ENCODE measurements at places on chromosomes 3 and 15.

DNA sequence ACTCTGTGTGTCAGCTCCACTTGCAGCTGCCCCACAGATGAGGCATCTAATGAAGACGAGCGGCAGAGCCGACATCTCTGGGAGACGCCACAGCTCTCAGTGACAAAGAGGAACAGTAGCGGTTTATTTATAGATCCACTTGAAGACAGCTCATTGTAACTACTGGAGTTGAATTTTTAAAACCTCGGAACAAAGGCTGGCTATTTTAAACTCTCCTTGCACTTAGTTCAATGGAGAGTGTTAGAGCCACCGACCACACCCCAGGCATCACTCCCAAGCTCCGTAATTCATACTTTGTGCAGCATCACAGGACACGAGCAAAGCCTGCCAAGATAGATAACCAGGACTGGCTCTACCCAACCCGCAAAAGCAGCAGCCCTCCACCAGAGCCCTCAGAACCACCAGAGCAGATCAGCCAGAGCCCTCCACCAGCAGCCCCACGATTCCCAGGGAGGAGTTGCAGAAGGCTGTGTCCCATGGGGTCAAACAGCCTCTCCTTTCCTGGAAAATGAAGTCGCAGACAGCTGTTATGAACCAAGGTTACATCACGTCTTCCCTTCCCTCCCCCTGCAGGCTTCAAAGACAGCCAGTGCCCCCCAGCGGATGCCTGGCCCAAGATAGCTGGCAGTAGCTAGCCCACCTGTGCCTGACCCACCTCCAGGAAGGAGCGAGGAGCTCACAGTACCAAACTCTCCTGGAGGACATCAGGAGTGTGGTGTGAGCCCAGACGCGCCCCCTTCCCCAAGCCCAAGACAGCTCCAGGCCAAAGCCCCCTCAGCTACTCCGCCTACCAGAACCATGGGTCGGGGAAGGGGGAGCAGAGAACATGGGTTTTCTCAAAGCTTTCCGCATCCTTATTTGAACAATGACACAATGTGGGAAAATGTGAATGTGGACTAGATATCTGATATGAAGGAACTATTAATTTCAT lies 45.7 kb downstream of the POC1A start:
- peak; percentile 45 for DNase-seq

DNA sequence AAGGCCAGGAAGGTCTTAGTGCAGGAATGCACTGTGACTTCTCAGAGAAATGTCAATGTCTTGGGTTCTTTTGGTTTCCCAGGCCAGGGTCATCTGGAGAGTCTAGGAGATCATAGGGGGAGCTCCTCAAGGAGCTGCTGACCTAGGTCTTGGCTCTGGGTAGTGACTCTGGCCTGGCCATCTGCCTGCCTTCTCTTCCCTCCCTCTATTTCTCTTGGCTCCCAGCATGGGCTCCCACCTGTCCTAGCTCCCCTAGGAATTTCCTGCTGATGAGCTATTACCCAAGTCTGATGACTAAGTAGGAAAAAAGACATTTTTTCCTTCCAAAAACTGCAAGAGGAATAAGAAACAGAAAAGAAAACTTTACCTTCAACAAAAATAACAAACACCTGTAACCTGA lies 57.4 kb downstream of the BSN start:
- DNase-seq: no peak

DNA sequence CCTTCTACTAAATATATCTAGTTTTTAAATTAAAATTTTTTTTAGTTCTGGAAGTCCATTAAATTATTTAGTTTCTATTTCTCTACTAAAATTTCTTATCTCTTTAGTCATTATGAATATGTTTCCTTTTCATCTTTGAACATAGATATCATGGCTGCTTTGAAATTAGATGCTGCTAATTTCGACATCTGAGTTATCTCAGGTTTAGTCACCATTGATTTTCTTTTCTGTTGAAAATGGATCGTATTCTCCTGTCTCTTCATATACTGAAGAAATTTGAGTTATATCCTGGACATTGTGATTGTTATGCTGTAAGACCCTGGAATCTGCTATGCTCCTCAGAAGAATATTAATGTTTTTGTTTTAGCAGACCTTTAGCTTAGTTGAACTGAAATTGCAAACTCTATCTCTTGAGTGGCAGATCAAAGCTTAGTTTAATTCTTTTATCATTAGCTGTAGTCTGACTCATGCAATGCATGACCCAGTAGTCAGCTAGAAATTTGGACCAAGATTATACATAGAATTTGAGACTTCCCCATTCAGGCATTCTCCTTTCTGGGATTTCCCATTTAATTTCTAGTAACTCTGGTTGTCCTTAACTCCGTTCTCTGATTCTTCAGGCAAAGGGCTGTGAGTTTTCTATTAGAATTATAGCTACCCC lies 439.8 kb upstream of the IL12A start:
- no peak for DNase-seq

GRCh38 chr3:108200024-108200423 lies 22.2 kb downstream of the IFT57 start:
- DNase-seq: no peak

DNA sequence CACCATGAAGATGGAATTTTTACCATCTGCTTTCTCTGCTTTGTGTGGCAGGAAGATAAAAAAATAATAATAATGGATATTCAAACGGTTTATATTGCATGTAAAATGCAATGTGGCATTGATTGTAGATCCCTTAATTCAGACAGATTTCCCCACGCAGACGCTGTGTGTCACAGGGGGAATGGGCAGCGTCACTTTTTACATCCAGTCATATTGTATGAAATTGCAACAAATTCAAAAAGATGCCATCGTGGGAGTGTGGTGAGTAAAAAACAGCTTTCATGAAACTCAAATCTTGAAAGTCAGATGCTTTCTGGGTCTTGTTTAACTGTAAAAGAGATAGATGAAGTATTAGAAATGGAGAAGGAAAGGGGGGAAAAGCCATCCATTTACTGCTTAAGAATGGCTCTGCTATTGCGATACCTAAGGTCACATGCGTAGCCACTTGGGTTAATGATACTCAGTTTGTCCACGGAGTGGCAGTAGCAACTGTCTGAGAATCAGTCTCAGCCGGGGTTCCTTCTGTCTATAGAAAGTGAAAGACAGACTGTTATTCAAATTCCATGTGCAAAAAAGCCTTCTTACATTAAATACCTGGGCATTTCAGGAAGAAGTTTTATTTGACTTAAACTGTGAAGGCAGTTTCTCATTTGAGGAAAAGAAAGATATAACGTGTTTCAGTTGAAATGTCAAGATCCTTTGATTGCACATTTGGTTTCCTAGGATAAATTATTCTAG lies 28.5 kb downstream of the BTD start:
- peak; percentile 90 for DNase-seq

DNA sequence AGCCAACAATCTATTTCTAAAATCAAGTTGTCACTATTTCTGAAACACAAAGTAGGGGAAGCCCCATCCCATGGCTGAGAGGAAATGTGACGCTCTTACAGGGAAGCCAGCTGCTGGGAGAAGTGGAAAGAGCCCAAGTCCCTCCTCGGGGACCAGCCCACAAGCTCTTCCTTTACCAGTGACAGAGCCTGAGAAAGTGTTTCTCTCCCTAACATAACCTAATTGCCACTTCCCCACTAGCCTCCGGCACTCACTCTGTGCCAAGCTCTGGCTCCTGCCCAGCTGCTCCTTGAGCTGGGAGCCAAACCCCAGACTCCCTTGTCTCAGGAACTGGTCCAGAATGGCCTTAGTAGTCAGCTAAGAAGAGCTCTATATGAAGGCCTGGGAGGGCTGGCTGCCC lies 42.9 kb downstream of the TNFAIP8L3 start:
- no peak for DNase-seq

DNA sequence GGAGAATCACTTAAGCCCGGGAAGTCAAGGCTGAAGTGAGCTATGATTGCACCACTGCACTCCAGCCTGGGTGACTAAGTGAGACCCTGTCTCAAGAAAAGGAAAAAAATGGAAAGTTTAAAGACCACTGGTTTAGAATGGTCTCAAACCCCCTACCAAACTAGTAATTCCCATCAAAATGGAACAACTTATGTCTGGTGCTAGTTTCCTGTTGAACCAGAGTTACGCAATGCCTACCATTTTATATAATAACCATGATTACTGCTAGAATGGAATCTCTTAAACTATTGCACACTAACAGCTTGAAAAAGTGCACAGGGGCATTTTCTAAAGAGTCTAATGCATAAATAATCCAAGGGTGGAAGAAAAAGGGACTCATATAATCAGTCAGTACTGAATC lies 43.6 kb downstream of the DMXL2 start:
- DNase-seq: no peak

DNA sequence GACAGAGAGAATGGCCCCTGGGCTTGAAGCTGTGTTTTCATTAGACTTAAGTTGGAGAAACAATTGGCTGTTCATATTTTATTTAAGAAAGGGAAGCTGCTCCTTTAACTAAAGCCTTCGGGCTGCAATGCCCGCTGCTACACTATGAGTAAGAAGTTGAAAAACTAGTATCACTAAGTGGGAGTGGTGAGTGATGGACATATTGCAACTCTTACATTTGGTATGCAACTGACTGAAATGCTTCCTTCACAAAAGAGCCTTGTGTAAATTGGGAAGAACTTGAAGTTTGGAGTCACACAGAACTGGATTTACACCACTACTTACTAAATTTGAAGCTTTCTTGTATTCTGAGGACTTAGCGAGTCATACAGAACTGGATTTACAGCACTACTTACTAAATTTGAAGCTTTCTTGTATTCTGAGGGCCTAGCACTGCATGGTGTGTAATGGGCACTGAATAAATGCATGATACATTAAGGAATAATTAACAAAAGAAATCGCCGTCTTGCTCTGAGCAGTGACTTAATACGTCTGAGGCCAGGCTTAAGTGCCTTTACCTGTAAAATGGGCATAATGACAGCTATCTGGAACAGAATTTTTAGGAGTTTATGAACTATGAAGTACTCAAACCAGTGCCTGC lies 149.5 kb downstream of the RYR3 start:
- DNase-seq: no peak

GRCh38 chr3:147521646-147522045 lies 112.5 kb downstream of the ZIC1 start:
- DNase-seq: no peak

DNA sequence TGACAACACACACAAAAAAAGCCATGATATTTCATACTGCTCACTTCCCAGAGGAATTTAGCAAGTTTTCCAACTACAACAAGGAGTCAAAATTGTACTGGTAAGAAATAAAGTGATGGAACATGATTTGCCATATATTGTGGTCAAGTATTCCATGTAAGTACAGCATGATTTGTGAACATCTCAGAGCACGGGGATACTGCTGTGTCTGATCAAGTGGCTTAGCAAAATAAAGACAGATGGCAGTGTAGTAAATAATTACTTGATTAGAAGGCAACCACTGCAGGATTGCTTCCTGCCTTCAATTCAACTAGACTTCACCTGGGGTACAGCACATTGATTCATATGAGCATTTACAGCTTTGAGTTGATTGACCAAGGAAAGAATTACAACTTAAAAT lies 51.6 kb upstream of the DUT start:
- no peak for DNase-seq

DNA sequence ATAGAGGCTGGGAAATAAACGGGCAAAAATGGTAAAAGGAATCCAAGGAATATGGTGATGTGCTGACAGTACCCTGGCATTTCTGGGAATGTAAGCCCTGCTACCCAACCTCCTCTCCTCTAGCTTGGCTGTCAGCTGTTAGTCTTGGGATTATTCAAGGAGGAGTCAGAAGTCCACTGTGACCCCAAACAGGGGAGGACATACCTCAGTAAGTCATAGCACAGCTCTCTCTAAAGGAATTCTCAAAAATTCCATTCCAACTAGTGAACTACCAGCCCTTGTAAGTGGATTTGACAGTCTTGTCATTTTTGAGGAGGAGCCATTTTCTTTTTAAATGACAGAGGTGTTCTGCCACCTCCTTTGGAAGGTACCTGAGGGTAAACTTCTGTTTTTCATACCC lies 207.5 kb downstream of the PDCD6IP start:
- DNase-seq: no peak

DNA sequence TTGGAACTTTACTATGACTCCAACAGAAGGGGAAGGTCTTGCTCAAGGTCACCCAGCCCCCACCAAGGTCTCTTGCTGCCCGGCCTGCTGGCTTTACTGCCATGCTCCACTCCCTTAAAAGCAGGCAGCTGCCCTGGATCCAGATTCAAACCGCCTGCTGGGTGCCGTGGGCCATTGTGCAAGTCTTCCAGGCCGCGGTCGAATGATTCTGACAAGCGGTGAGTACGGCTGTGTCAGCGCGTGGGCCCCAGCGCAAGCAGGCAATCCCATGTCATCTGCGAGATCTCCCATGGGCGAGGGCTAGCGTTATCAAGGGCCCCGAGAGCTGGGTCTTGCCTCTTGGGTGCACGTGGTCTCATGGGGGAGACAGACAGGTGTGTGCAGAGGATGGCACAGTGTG lies 37.6 kb downstream of the CORO2B start:
- DNase-seq: no peak

DNA sequence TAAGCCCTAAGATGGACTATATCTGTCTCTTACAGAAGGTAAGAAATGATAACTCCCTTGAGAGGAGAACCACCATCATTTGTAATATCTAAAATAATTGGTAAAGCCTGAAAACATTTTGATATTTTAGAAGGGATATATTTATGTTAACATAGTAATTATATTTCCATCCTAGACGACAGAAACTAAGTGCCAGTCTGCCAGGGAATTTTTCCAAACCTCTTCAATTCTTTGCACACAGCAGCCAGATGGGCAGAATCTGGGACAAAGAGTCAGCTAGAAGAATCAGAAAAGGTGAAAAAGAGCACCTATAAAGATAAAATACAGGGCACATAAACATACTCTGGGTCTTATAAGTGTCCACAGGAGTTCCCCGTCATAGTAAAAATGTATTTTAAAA lies 70.0 kb upstream of the CBLB start:
- no peak for DNase-seq

- no peak for DNase-seq
Observed at GRCh38 chr3:65343736-65344135, 655.9 kb upstream of the ADAMTS9 start.

DNA sequence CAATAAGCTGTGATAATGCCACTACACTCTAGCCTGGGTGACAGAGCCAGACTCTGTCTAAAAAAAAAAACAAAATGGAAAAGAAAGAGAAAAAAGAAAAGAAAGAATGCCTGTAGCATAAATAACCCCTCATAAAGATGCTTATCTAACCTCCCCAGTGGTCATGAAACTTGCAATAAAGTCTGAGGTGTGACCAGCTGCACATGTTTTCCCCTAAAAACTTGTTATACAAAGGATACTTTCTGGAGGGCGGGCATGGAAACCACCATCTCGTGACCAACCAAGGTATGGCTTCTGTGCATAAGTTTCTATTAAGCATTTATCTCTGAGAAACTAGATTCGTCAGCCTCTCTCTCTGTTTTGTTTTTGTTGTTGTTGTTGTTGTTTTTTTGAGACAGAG lies 21.8 kb downstream of the CCDC32 start:
- no peak for DNase-seq
